ENCODE measurements at places on chromosomes 2 and 18.

- H3K27me3 ChIP-seq: no peaks in the 10 kb centered on the region
- no peak overlapping the region for H3K4me3 ChIP-seq
- DNase-seq: no peak
- no peaks in the 10 kb centered on the region for H3K4me1 ChIP-seq
These were observed 84.5 kb upstream of the MYCN start for GRCh38 chr2:15855766-15856260.

DNA sequence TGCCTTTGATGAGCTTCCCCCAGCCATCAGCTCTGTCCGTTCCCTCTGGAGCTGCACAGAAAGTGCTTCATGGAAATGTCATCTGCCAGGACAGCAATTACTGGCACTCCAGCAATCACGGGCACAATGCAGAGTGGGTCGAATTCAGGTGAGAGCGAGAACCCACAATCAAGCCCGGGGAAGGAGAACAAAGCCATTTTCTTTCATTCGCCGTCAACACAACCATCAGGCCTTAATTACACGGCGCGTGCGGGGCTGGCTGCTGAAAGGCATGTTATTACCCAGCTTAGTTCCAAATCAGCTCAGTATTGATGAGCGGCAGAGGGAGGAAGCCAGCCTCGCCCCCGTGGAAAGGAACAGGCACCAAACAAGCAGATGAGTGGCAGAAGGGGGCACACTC is 143.9 kb downstream of the MYT1L start:
- no peaks in the 10 kb centered on the region for H3K36me3 ChIP-seq
- no peak overlapping the region for H3K27ac ChIP-seq
- H3K4me1 ChIP-seq: no peaks in the 10 kb centered on the region
- no peak for DNase-seq

GRCh38 chr2:207394812-207395534 is 134.8 kb upstream of the CREB1 start:
- no peak overlapping the region for H3K4me3 ChIP-seq
- no peaks in the 10 kb centered on the region for H3K27me3 ChIP-seq
- no peaks in the 10 kb centered on the region for H3K4me1 ChIP-seq
- DNase-seq: no peak
- H3K27ac ChIP-seq: no peak overlapping the region

DNA sequence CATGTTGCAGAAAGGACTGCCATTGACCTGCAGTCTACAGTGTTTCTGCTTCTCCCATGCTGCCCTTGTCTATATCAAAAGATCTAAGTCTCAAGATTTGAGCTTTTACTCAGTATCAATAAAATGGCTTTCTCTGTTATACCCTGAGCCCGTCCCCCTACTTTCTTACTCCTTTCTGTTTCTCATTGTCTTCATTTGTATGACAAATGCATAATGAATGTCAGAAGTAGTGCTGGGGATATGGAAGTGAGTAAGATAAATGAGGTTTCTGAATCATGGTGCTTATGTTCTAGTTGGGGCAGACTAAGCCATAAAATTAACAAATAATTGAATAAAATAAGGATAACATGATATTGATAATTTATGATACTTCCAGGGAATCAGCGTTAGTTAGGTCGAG is 128.6 kb downstream of the PARD3B start:
- H3K36me3 ChIP-seq: no peaks in the 10 kb centered on the region
- H3K4me1 ChIP-seq: no peaks in the 10 kb centered on the region
- H3K27me3 ChIP-seq: peaks cover 10% of the 10 kb centered on the region
- DNase-seq: no peak
- H3K4me3 ChIP-seq: no peak overlapping the region

DNA sequence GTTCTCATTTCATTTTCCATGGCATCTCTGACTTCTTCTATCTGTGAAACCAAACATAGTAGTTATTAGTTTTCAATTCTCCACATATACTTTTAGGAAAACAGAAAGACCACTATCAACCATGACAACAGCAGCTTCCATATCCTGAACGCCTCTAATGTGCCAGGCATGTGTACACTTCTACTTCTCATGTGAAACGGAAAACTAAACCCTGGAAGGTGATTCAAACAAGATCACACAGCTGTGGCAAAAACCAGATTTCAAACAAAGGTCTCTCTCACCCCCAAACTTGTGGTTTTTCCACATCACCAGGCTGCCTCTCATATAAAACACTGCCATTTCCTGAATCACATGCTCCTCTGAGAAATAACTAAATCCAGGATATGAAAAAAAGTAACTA is 41.8 kb downstream of the PTCD3 start:
- H3K4me3 ChIP-seq: no peak overlapping the region
- H3K27me3 ChIP-seq: no peaks in the 10 kb centered on the region
- no peak overlapping the region for H3K27ac ChIP-seq
- peaks cover 92% of the 10 kb centered on the region for H3K36me3 ChIP-seq
- no peak for DNase-seq

DNA sequence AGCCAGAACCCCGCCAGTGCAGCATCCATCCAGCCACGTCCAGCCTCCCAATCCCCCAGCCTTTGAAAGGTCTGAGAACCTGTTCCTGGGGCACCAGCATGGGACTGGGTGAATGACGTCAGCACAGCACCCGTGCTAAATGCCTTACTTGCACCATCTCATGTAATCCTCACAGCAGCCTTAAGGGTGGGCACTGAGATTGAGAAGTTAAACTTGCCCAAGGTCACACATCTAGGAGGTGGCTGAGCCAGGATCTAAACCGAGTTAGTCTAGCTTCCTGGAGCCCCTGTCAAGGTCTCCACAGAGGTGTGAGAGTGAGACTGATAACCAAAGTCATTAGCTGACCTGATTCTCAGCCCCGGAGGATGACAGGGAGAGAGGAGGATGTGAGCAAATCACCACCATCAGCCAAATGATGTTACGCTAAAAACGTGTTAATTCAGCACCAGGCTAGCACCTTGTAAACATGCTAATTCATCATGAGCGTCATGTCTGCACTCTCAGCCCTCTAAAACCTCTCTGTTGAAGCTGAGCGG is 4.6 kb downstream of the CD8A start:
- H3K4me1 ChIP-seq: no peaks in the 10 kb centered on the region
- no peak overlapping the region for H3K4me3 ChIP-seq
- H3K27ac ChIP-seq: no peak overlapping the region
- no peaks in the 10 kb centered on the region for H3K27me3 ChIP-seq
- DNase-seq: no peak

- H3K36me3 ChIP-seq: no peaks in the 10 kb centered on the region
- no peak overlapping the region for H3K4me3 ChIP-seq
- H3K27me3 ChIP-seq: no peaks in the 10 kb centered on the region
- DNase-seq: peak; percentile 63
- peaks cover 30% of the 10 kb centered on the region for H3K4me1 ChIP-seq
These were observed 96.2 kb downstream of the CABLES1 start for GRCh38 chr18:23231340-23232021.

- H3K4me1 ChIP-seq: no peaks in the 10 kb centered on the region
- peak; percentile 12 for DNase-seq
- H3K27me3 ChIP-seq: no peaks in the 10 kb centered on the region
- H3K36me3 ChIP-seq: no peaks in the 10 kb centered on the region
- no peak overlapping the region for H3K27ac ChIP-seq
- no peak overlapping the region for H3K4me3 ChIP-seq
These were observed 47.1 kb downstream of the COPS8 start for GRCh38 chr2:237132799-237133198.

DNA sequence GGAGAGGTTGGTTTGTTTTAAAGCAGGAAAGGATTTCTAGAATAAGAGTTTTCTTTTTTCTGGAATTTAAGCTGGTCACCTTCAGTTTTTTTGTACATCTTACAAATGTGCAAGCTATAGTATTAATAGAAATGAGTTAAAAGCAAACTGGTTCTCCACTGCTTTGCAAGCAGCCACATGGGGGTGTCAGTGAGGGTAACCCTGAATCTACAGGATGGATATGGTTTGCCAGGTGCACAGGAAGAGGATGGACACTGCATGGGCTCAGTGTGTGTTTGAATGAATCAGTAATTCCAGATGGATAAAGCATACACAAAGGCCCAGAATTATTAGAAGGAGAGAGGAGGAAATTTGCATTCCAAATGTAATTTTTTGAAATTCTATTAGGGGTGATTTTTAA is 89.0 kb downstream of the MAPRE2 start:
- H3K4me3 ChIP-seq: no peak overlapping the region
- H3K36me3 ChIP-seq: peaks cover 79% of the 10 kb centered on the region
- DNase-seq: no peak
- no peak overlapping the region for H3K27ac ChIP-seq
- H3K27me3 ChIP-seq: no peaks in the 10 kb centered on the region

DNA sequence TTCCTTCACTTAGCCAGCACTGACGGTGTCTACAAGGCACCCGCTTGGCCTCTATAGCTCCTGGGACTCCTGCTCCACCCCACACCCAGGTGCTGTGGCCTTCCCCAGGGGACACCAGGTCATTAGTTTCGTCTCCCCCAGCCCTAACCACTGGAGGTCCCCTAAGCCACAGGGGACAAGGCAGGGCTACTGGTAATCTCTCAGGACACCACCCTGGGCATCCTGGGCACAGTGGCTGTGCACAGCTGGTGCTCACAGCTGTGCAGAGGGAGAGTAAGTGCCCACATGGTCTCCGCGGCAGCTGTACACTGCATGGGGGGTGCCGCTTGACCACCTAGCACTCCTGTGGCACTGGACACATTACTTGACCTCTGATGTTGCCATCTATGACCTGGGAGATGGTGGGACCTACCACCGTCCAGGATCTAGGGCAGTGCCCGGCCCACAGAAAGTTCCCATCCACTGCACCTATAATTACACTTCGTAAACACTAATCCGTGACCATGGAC is 134.0 kb downstream of the HDAC4 start:
- no peaks in the 10 kb centered on the region for H3K27me3 ChIP-seq
- DNase-seq: peak; percentile 38

GRCh38 chr18:55950379-55951166 is 362.6 kb upstream of the TCF4 start:
- H3K27me3 ChIP-seq: no peaks in the 10 kb centered on the region
- DNase-seq: no peak
- no peak overlapping the region for H3K27ac ChIP-seq
- H3K4me3 ChIP-seq: no peak overlapping the region

DNA sequence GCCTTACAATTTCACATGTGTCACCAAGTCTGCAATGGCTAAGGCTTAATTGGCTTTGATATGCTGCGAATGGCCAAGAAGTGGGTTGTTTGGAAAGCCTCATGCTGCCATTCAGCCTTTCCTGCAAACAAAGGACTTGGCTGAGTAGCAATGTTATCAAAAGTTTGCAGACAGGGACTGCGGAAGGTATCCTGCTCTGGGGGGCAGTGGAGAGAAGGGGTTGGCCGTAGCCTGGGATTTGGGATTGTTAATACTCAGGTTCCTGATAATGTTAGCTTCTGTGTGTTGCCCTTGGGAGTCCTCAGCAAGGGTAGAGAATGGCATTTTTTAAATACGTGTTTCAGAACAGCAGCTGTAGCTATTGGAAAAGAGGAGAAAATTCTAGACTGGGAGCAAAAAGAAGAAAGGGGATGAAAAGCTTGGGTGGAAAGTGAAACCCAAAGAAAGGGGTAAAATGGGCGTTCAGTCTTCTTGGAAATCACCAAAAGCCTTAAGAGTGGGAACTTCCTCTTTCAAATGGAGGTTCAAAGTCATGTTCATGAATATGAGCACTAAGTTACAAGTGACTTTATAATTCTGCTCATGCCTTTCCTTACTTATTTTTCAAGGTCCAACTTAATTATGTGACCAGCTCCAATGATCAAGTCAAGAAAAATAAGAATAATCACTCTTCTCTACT is 325.1 kb downstream of the RNF144A start:
- H3K27ac ChIP-seq: no peak overlapping the region
- no peak overlapping the region for H3K4me3 ChIP-seq
- H3K27me3 ChIP-seq: no peaks in the 10 kb centered on the region
- no peaks in the 10 kb centered on the region for H3K36me3 ChIP-seq
- H3K4me1 ChIP-seq: no peaks in the 10 kb centered on the region

GRCh38 chr18:77091366-77091765 is 41.2 kb downstream of the MBP start:
- H3K27me3 ChIP-seq: no peaks in the 10 kb centered on the region
- peaks cover 31% of the 10 kb centered on the region for H3K4me1 ChIP-seq
- no peak for DNase-seq
- peak overlapping the region; percentile 49 for H3K27ac ChIP-seq
- no peak overlapping the region for H3K4me3 ChIP-seq

DNA sequence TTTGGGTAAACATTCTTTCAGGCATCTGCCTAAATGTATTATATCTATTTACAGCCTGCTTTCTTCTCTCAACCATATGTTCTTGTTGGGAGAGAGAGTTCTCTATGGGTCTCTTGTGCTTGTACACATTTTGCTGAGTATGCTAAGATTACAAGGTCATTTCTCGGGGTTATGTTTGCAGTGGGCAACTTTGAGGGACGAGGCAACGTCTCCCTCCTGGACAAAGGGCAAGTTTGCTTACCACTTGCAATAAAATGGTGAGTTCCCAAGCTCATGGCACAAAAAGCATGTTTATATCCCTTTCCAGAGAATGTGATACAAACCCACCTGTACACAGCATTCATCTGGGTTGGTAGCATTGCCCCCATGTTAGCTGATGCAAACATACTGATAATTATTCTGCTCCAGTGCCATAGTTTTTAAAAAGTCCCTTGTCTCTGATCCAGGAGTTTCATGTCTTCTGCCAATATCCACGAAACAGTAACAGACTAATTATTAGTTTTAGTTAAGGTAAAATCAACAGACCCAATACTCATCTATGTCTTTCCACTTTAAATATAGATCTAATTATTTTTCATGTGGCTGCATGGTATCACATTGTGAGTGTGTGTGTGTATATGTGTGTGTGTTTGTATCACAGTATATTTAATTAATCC is 84.2 kb upstream of the MAPK4 start:
- H3K4me3 ChIP-seq: no peak overlapping the region
- no peaks in the 10 kb centered on the region for H3K4me1 ChIP-seq
- no peak for DNase-seq
- no peaks in the 10 kb centered on the region for H3K36me3 ChIP-seq
- peaks cover 18% of the 10 kb centered on the region for H3K27me3 ChIP-seq

DNA sequence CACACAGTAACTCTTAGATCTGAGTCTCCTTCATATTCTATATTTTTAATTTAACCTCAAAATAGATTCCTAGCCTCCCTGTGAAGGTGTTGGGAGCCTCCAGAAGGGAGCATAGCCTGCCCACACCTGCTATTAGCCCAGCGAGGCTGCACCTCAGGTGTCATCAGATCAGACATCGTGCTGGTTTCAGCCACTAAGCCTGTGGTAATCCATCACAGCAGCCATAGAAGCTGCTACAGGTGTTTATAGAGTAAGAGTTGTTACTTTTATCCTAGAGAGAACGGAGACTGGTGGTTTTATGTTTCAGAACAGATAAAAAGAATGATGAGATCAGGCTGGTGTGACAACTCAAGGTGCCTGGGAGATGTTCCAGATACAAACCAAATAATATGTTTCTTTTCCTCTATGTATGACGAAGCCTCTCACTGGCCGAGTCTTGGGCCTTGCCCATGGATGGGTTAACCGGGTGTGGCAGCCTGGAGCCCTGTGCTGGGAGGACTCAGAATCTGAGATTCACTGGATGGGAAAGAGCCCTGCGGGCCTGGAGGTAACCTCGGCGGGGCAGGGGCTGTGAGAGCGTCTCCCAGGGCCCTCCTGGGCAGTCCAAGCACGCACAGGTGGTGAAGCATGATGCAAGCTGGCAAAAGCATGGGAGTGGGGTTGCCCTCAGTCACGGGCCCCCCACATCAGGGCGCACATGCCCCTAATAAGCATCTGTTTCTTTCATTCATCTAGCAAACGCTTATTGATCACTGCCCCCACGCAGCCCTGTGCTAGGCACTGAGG is 73.7 kb downstream of the MRPS9 start:
- no peak overlapping the region for H3K4me3 ChIP-seq
- no peaks in the 10 kb centered on the region for H3K4me1 ChIP-seq
- no peak overlapping the region for H3K27ac ChIP-seq
- no peak for DNase-seq
